Activated T-cell treated with anti-CD3 and anti-CD28 coated beads for 24 hours (primary cell): ENCODE measurements at places on chromosomes 1 and 21.

DNA sequence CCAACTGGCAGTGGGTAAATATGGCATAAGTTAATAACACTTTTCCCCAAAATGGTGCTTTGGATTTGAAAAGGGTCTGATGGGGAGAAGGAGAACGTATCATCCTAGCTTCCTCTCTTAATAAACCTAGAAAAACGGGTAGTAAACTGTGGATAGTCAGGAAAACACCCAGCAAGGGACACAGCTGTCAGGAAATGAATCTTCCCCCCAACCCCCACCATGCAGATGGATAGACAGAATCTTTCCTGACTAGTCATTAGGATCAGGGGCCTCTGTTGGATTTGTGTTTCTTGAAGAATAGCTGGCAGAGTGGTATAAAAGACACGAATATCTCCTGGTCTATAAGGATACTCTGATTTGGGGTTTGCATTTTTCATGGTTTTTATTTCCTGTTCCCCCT is 22.5 kb upstream of the LAX1 start:
- no peak for DNase-seq

DNA sequence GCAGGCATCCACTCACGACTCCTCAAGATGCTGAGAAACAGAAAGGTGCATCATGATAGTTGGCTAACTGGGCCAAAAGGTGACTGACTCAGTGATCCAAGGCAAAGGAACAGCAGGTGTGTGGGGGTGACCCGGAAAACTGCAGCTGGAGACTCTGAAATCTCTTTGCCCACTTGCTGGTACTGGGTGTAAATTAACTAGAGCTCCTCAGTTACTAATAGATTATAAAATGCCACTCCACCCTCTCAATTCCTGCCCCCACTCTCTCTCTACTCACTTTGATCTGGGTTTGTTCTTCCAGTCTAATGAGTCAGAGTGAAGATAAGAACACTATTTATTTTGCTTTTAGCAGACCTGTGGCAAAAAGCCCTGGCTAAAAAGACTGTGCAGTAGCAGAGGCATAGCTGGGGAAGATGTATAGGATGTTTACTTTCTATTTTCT is 7.2 kb upstream of the PIGC start:
- DNase-seq: no peak

DNA sequence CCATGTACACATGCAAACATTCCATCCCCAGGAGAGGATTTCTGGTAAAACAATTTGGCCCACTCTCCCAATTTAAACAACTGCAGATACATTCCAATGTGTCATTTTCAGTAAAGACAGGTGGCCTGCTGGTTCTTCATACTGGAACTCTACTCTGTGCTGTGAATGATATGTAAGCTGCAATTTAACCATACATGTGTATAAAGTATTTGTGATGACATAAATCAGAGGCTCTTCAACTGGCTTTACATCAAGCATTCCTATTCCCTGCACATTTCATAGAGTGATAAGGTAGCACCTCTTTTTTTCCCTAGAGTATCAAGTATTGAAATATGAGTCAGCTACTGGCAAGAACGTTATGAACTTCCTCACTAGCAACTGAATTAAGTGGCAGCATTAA is 649.5 kb upstream of the ADGRL2 start:
- no peak for DNase-seq

DNA sequence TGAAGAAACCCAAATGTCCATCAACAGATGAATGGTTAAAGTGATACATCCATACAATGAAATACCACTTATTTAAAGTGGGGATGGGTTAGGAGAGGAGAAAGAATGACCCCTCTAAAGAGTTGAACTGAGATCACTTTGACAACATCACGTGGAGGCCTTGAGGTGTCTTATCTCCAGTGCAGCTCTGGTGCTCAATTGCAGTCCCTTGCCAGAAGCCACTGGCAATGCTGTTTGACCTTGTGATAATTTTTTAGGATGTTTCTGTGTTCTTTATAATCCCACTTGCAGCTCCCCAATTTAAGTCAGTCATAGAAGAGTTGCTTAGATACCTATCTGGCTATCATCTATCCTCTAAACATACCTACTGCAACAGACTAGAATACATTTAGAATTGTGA is 167.6 kb downstream of the ZNF648 start:
- DNase-seq: no peak

GRCh38 chr1:157878059-157878458 is 36.5 kb upstream of the CD5L start:
- DNase-seq: no peak

DNA sequence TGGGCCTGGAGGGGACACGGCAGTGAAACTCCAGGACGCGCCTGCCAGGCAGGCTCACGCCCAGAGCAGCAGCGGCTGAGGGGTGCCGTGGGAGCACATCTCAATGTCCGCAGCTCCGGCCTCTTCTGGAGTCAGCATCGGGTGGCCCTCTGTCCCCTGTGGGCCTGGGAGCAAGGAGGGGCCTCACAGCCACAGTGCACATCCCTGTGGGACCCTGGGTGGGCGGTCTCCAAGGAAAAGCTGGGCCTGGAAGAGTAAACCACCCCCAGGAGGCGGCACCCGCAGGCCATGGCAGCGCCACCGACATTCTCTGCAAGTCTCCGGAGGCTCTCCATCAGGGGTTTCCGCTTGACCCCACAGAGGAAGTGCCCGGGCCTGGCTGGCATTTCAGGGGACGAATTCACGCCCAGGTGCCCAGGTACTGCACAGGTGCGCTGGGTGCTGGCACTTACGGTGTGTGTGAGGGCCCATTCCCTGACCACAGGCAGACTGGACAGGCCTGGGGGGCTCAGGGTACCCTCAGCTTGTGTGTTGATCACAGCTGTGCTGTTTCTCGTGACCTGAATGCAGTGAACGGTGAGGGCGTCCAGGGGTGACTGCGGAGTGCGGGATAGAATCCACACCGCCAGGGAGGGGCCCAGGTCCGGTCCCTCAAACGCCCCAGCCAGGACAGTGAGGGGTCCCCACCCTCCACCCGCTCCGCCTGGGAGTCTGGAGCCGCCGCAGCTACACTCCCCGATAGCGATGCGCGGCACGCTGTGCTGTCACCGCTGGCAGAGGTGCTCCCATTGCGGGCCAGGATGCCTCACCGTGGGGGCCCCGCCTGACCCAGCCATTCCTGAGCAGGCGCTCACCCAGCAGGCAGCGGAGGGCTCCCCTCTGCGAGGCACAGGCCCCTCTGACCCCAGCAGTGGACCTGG is 16.6 kb upstream of the RNF223 start:
- no peak for DNase-seq

DNA sequence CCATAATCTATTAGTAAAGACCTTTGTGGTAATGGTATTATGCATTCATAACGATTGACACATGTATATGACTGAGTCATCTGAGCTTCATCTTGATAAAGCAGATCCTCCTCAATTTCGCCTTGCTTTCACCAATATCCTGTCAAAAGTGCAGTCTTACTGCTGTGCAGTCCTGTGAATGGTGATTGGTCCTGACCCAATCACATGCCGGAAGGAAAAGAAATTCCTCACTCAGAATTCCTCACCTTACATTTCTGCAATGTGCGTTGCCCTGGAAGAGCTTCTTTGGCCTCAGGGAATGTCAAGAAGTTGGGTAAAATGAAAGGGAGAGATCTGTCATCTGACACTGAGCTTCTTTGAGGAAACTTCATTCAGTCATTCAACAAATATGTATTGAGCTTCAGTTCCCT is 121.0 kb upstream of the TSPAN2 start:
- no peak for DNase-seq

- no peak for DNase-seq
These were observed 29.3 kb downstream of the FOXO6 start for GRCh38 chr1:41390573-41390972.

GRCh38 chr1:83996621-83997020 is 2.3 kb downstream of the TTLL7 start:
- DNase-seq: no peak

- DNase-seq: no peak
These were observed 38.5 kb upstream of the PGBD5 start for GRCh38 chr1:230464671-230465070.

GRCh38 chr1:221633841-221634409 is 108.0 kb downstream of the DUSP10 start:
- DNase-seq: no peak

DNA sequence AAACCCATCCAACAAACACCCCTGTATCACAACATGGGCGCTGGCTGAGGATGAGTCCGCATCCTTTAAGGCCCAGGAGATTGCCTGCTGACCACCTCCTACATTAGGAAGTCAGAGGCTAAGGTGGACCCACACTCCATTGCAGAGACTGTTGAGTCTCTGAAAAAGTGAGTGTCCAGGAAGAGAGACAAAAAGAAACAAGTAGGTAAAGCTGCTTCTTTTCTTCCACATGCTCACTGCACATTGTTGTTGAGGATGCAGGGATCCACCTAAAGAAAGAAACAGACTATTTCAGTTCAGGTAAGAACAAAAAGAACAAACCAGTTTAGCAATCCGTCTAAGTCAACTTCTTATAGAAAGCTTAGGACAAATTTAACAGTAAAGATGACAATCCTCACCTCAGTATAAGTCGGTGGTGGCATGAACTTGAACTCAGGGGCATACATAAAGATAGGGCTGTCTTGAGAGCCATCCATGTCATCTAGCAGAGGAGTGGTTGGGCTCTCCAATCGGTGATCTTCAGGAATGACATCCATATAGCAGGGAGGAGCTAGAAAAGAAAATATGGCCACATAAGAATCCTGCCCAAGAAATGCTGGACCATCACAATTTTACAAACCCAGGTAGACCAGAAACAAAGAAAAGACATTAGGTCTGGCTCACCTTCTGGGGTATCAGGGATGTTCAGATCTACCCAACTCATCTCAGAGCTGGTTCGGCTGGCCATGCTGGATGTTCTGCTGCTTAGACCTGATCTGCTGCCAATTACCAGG is 2.6 kb downstream of the TXNIP start:
- no peak for DNase-seq

GRCh38 chr1:33469691-33470090 is 2.8 kb upstream of the ZSCAN20 start:
- no peak for DNase-seq

- no peak for DNase-seq
These were observed 73.8 kb downstream of the CENPF start for GRCh38 chr1:214676747-214677146.

DNA sequence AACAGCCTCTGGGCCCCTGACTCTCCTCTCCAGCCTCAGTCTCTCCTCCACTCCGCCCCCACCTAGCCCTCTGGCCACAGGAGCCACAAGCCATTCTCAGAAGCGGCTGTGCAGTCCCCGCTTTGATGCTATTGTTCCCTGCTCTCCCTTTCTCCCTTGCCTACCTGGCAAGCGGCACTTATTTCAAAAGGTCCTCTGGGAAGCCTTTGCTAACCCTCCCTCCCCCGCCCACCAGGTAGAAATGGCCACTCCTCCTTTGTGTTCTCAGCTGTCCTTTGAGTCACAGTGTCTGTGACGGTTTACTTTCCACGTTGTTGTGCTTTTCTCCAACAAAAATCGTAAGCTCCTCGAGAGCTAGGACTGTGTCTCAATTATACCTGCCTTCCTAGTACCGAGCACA is 338.4 kb upstream of the PROX1 start:
- no peak for DNase-seq

DNA sequence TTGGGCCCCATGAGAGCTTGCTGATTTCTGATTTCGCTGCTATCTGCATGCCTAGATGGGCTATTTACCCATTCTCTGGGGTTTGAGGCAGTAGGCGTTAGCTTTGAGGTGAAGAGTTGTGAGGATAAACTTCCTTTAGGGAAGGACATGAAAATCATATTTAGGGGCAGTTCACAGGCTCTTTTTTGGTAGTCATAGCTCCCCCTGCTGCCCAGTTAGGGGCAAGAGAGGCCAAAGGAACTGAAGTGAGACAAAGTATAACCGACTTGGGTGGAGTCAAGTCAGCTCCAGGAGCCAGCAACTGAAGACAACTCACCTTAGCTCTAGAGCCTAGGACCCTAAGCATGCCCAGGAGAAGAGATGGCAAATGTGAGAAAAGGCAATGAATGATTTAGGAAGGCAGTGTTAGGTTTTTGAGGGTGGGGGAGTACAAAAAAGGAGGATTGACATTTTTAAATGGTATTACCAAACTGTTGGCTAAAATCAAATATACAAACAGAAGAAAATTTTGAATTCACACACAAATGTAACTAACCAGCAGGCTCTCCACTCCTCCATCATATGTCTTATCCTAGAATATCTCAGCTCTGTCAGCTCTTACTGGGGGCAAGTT is 625.2 kb downstream of the LMO4 start:
- peak; percentile 44 for DNase-seq

GRCh38 chr1:66058558-66058957 is 265.9 kb downstream of the PDE4B start:
- DNase-seq: no peak

DNA sequence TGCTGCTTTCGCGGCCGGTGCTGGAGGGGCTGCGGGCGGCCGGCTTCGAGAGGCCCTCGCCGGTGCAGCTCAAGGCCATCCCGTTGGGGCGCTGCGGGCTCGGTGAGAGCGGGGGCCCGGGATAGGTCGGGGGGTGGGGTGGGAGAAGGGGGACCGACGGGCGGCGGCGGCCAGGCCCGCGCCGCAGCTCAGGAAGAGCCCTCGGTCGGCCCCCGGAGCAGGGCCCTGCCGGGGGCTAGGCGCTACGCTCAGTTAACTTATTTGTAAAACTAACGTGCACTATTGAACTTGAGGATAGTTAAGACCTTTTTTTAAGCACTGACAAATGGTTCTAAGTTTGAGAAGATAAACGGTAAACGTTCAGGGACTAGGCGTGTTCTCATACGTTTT is 418 bp downstream of the DDX20 start:
- DNase-seq: no peak

- no peak for DNase-seq
These were observed 3.3 kb upstream of the ZBTB18 start for GRCh38 chr1:244047621-244048255.

- DNase-seq: no peak
These were observed 24.7 kb upstream of the MYCL start for GRCh38 chr1:39926343-39926793.

GRCh38 chr1:171636141-171636540 is 14.1 kb downstream of the MYOCOS start:
- no peak for DNase-seq

DNA sequence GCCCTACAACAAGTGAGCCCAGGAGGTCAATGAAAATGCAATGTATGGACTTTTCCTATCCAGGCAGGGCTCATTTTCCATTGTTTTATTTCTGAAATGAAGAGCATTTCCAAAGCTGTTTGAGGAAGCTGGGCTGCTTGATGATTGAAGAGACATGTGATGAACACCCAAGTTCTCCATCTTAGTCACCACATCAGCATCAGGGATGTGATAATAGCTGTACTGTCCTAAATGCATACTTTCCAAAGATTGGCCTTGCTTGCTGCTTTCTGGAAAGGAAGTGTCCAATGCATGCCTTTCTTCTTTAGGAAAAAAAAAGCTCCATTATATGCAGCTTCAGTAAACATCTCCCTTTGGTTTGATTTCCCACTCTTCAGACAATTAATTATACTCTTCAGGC is 425.9 kb upstream of the RUNX1 start:
- DNase-seq: no peak
